Thymus (tissue), 14 donors: ENCODE measurements at places on chromosomes 12 and 14.

DNA sequence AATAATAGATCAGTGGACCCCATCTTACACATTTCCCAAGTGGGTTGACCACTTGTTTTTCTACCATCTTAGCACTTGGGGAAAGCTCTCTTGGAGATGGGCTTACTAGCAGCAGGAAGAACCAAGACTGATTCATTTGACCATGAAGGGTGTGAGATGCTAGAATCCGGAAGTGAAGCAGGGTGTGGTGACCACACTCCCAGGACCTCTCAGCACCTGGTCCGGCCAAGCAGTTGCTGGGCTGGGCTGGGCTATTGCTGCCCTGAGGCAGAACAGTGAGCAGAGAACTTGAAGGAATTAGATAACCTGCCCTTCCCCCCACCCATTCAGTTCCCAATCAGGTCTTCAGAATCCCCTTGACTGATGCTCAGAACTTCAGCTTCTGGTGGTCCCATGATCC lies 24.4 kb downstream of the ADCY6 start:
- H3K36me3 ChIP-seq, result no peaks in the 10 kb centered on the region
- H3K27ac ChIP-seq, result no peak overlapping the region
- no peak overlapping the region for H3K4me3 ChIP-seq
- peaks cover 6% of the 10 kb centered on the region for H3K4me1 ChIP-seq
- no peaks in the 10 kb centered on the region for H3K27me3 ChIP-seq

DNA sequence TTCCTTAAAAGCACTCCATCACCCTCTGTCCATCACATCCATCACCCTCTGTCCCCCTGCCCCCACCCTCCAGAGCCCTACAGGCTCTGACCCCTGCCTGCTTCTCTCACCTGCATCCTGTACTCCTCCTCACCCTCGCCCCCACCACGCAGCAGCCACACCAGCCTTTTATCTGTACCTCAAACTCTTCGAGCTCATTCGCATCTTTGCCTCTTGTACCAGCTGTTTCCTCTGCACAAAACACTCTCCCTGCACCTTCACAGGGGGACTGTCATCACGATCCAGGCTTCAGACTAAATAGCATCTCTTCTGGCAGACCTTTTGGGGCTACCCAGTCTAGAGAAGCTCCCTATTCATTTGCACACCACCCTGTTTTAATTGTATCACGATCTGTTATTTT lies 24.1 kb downstream of the TMEM229B start:
- H3K27me3 ChIP-seq, result no peaks in the 10 kb centered on the region
- peak overlapping the region; percentile 94 for H3K27ac ChIP-seq
- DNase-seq, result peak; percentile 82
- no peaks in the 10 kb centered on the region for H3K36me3 ChIP-seq
- H3K4me3 ChIP-seq, result no peak overlapping the region

DNA sequence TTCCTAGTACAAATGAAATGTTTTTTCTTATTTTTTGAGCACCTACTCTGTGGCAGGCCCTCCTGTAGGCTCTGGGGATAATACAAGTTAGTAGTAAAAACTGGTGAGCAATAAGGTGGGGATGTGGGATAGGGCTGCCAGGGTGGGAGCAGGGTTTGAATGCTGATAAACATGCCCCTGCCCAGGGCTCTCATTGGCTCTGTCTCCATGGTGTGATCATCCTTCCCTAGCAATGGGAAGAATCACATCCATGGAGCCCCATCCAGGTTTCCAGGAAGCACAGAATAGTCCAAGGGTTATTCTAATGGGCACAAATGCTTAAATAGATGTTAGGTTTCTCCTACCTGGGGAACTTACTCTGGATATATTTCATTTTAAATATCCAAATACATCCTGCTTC lies 45.5 kb downstream of the GIT2 start:
- no peak overlapping the region for H3K4me3 ChIP-seq
- H3K4me1 ChIP-seq, result peaks cover 8% of the 10 kb centered on the region
- H3K36me3 ChIP-seq, result peaks cover 58% of the 10 kb centered on the region
- H3K27me3 ChIP-seq, result no peaks in the 10 kb centered on the region
- no peak for DNase-seq

- no peak overlapping the region for H3K4me3 ChIP-seq
- no peak for DNase-seq
- H3K27ac ChIP-seq, result no peak overlapping the region
- H3K36me3 ChIP-seq, result no peaks in the 10 kb centered on the region
- no peaks in the 10 kb centered on the region for H3K27me3 ChIP-seq
Measured at GRCh38 chr14:46653031-46653755, 1.6 kb upstream of the RPL10L start.

GRCh38 chr14:104091061-104091926 lies 5.8 kb downstream of the ASPG start:
- DNase-seq, result no peak
- no peaks in the 10 kb centered on the region for H3K36me3 ChIP-seq
- H3K4me3 ChIP-seq, result no peak overlapping the region
- no peak overlapping the region for H3K27ac ChIP-seq
- H3K4me1 ChIP-seq, result no peaks in the 10 kb centered on the region
- H3K27me3 ChIP-seq, result no peaks in the 10 kb centered on the region

DNA sequence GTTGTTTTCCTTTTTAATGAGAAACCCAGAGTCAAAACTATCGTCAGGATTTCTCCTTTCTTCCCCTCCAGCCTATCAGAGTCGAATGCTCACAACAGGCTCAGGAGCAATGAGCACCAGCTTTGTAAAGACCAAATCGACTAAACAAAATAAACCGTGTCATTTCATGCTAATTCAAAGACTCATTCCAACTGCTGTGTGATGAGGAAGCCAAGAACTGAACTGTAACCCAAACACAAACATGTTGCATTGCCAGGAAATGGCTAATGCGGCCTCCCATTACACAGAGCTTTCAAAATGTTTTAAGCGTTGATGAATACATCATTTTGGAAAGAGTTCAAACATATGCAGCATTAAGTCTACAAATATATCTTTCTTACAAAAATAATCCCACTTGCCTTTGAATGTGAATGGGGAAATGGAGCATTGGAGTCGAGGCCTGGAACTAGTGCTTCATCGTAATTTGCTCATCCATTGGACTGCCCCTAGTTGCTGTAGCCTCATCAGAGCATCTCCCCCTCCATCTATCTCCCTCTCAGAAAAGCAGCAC lies 349.5 kb downstream of the GXYLT1 start:
- H3K36me3 ChIP-seq, result no peaks in the 10 kb centered on the region
- H3K4me1 ChIP-seq, result no peaks in the 10 kb centered on the region
- H3K27ac ChIP-seq, result no peak overlapping the region
- H3K27me3 ChIP-seq, result no peaks in the 10 kb centered on the region

DNA sequence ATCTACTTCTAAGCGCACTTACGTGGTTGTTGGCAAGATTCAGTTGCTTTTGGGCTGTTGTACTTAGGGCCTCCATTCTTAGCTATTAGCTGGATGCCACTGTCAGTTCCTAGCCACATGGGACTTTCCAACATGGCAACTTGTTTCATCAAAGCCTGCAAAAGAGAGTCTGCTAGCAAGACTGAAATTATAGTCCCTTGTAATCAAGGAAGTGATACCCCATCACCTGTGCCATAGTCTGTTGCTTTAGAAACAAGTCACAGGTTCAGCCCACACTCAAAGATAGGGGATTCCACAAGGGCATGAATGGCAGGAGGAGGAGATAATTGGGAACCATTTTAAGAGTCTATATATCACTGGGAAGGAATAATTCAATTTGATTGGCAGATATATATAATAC lies 27.1 kb upstream of the SLC17A8 start:
- H3K27ac ChIP-seq, result no peak overlapping the region
- H3K4me1 ChIP-seq, result no peaks in the 10 kb centered on the region
- no peak overlapping the region for H3K4me3 ChIP-seq
- peaks cover 3% of the 10 kb centered on the region for H3K36me3 ChIP-seq
- no peak for DNase-seq

GRCh38 chr12:57309420-57309819 lies 58.4 kb upstream of the STAC3 start:
- no peaks in the 10 kb centered on the region for H3K27me3 ChIP-seq
- no peak overlapping the region for H3K27ac ChIP-seq
- DNase-seq, result no peak
- H3K4me1 ChIP-seq, result no peaks in the 10 kb centered on the region

DNA sequence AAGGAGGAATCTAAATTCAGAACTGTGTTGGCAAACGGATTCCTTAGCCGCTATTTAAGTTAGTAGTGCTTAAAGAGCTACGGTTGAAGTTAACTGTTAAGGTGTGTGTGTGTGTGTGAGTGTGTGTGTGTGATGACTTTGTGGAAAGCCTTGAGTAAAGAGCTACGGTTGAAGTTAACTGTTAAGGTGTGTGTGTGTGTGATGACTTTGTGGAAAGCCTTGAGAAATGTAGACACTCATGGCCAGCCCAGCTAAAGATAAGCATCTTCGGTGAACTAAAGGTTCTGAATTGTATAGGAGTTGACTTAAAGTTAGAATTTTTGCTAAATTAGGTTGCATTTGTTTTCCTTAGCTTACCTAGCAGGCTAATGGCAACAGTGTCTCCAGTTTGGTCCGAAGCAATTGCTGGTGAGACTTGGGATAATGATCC lies 1.4 kb downstream of the KTN1 start:
- no peaks in the 10 kb centered on the region for H3K36me3 ChIP-seq
- peak overlapping the region; percentile 97 for H3K4me3 ChIP-seq
- peak; percentile 30 for DNase-seq
- H3K27ac ChIP-seq, result peak overlapping the region; percentile 93
- H3K27me3 ChIP-seq, result no peaks in the 10 kb centered on the region

DNA sequence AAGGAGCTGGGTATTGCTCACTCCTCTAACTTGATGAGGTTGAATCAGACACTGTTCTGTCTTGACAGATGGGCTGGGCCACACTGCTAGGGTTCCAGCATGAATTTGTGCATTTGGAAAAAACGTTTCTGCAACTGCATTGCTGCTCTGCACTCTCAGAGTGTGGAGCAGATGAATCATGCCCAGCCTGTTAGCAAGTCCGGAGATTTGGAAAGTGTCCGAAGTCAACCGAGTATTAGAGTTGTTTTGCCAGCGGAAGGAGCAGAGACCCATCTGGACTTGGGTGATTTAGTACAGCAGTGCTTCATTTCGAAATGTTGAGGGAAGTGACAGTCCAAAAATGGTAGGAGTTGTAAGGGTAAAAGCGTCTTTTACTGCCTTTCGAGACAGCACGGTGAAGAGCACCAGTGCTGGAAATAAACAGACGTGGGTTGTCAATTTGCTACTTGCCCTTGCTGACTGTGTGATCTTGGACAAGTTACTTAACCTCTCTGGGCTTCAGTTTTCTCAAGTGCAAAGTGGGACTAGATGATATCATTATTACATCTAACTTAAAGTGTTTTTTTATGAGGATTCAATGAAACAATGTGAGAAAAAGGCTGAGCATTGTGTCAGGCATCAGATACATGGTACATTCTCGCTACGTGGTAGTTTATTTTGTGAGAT lies 139.5 kb downstream of the CHST11 start:
- no peaks in the 10 kb centered on the region for H3K27me3 ChIP-seq
- peaks cover 4% of the 10 kb centered on the region for H3K36me3 ChIP-seq
- H3K27ac ChIP-seq, result no peak overlapping the region
- H3K4me1 ChIP-seq, result peaks cover 4% of the 10 kb centered on the region
- H3K4me3 ChIP-seq, result no peak overlapping the region

GRCh38 chr12:28294300-28294699 lies 104.0 kb downstream of the CCDC91 start:
- H3K27me3 ChIP-seq, result no peaks in the 10 kb centered on the region
- no peak overlapping the region for H3K4me3 ChIP-seq
- peaks cover 3% of the 10 kb centered on the region for H3K36me3 ChIP-seq
- H3K27ac ChIP-seq, result no peak overlapping the region
- no peak for DNase-seq

GRCh38 chr12:97805146-97805545 lies 342.5 kb downstream of the RMST start:
- no peak for DNase-seq
- no peaks in the 10 kb centered on the region for H3K27me3 ChIP-seq
- no peaks in the 10 kb centered on the region for H3K36me3 ChIP-seq
- H3K4me3 ChIP-seq, result no peak overlapping the region
- no peaks in the 10 kb centered on the region for H3K4me1 ChIP-seq
- no peak overlapping the region for H3K27ac ChIP-seq

GRCh38 chr12:1540690-1541089 lies 53.7 kb downstream of the FBXL14 start:
- peaks cover 5% of the 10 kb centered on the region for H3K27me3 ChIP-seq
- H3K27ac ChIP-seq, result no peak overlapping the region
- DNase-seq, result no peak
- H3K4me3 ChIP-seq, result no peak overlapping the region
- no peaks in the 10 kb centered on the region for H3K4me1 ChIP-seq
